ENCODE measurements at places on chromosomes 6 and 20.

- no peak overlapping the region for H3K4me3 ChIP-seq
- no peaks in the 10 kb centered on the region for H3K36me3 ChIP-seq
- DNase-seq: no peak
- H3K27ac ChIP-seq: no peak overlapping the region
These were observed 2.6 kb upstream of the SIRPB1 start for GRCh38 chr20:1622450-1622849.

- no peaks in the 10 kb centered on the region for H3K27me3 ChIP-seq
- H3K27ac ChIP-seq: no peak overlapping the region
- H3K36me3 ChIP-seq: no peaks in the 10 kb centered on the region
- H3K4me1 ChIP-seq: no peaks in the 10 kb centered on the region
- no peak overlapping the region for H3K4me3 ChIP-seq
These were observed 127.4 kb downstream of the CD24 start for GRCh38 chr6:106847116-106847515.

DNA sequence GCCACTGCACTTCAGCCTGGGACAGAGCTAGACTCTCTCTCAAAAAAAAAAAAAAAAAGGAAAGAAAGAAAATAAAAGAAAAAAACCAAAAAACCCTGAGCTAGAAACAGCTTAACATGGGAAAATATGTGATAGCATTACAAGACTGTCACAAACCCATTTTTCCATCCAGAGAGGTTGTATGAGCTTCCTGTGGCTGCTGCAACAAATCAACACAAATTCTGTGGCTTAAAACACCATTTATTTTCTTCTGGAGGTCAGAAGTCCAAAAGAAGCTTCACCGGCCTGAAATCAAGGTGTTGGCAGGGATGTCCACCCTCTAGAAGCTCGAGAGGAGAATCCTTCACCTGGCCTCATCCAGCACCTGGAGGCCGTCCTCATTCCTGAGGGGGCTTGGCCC is 21.7 kb upstream of the SSR1 start:
- no peak overlapping the region for H3K4me3 ChIP-seq
- H3K36me3 ChIP-seq: no peaks in the 10 kb centered on the region
- DNase-seq: no peak
- no peaks in the 10 kb centered on the region for H3K4me1 ChIP-seq

- no peaks in the 10 kb centered on the region for H3K36me3 ChIP-seq
- H3K4me1 ChIP-seq: peaks cover 8% of the 10 kb centered on the region
- DNase-seq: no peak
- no peak overlapping the region for H3K27ac ChIP-seq
- no peaks in the 10 kb centered on the region for H3K27me3 ChIP-seq
- H3K4me3 ChIP-seq: no peak overlapping the region
These were observed 131.0 kb upstream of the IFNGR1 start for GRCh38 chr6:137349856-137350830.

DNA sequence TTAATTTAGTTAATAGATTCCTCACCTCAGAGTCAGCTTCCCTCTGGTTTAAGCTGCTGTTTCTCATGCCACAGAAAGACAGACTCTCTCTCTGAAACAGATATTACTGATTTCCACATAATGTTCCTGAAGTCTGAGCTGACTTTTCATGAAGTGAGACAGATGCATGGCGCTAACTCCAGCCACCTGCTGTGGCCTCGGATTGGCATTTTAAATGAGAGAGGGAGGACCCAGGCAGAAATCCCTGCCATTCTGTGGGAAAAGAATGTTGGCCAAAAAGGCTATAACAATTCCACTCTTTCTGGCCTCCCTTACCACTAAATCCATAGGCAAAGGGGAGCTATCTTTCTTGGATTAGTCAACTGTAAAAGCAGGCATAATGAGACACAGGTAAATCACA is 354.1 kb upstream of the CDH4 start:
- no peaks in the 10 kb centered on the region for H3K36me3 ChIP-seq
- no peaks in the 10 kb centered on the region for H3K27me3 ChIP-seq
- DNase-seq: no peak
- H3K27ac ChIP-seq: no peak overlapping the region
- H3K4me3 ChIP-seq: no peak overlapping the region

DNA sequence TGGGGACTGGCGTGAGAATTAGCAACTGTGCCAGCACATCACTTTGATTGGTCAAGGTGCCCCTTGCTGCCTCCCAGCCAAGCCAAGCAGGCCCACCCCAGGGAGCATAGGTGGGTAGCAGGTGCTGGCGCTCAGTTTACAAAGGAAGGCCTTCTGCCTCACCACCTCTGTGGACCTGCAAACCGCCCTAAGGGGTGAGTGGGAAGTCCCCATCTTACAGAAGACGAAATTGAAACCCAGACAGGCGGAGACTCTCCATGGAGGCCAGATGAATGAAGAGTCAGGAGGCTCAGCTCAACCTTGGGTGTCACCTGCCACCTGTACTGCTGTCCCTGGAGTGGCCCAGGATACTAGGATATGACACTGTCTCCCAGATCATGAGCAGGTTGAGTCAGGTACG is 21.5 kb upstream of the MAS1L start:
- no peaks in the 10 kb centered on the region for H3K4me1 ChIP-seq
- no peaks in the 10 kb centered on the region for H3K36me3 ChIP-seq
- DNase-seq: no peak
- no peak overlapping the region for H3K4me3 ChIP-seq
- H3K27me3 ChIP-seq: no peaks in the 10 kb centered on the region
